Endothelial cell of umbilical vein (primary cell): ENCODE measurements at places on chromosomes 2 and 18. TPM values are rescaled to one million over a fixed set of nuclear protein-coding genes. Genes with fewer than 3 reads are reported as not detected.

SAG gene
- not detected in 2 replicates for total RNA-seq

ZNF519 gene
- 7.1 and 8.6 TPM in 2 replicates for total RNA-seq

MATN3 gene
- total RNA-seq, result 3.4 and 6.1 TPM in 2 replicates

PSMA8 gene
- not detected in 2 replicates for total RNA-seq

GALR1 gene
- total RNA-seq, result not detected in 2 replicates

CNGA3 gene
- not detected in 2 replicates for total RNA-seq

PRKCE gene
- total RNA-seq, result 27.9 and 31.9 TPM in 2 replicates
